NCI-H460 (cell line): ENCODE measurements at places on chromosomes 3 and 15.

DNA sequence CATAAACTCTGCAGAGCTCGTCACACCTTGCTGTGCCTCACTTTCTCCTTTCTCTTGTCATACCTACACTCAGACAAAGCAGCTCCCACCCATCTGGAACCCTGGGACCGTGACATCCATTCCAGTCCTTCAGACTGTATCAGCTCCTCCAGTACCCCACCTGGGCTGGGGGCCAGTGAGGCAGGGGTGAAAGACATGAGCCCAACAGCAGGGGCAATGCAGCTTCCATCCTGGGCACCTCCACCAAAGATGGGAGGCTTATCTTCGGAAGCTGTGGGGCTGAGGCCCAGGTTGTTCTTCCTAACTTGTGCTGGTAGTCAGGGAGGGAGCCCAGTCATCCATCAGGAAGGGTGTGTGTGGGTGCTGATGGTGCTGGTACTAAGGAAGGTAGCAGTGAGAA, 109.2 kb downstream of the EEFSEC start:
- DNase-seq, result no peak

DNA sequence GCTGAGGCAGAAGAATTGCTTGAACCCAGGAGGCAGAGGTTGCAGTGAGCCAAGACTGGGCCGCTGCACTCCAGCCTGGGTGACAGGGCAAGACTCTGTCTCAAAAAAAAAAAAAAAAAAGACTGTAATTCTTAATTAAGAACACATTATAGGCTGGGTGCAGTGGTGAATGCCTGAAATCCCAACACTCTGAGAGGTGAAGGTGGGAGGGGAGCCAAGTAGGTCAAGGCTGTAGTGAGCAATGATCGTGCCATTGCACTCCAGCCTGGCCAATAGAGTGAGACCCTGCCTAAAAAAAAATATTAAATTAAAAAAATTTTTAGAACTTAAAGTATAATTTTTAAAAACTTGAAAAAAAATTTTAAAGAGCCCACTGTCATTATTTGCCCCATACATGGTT, 13.4 kb upstream of the ARPIN start:
- DNase-seq, result no peak

DNA sequence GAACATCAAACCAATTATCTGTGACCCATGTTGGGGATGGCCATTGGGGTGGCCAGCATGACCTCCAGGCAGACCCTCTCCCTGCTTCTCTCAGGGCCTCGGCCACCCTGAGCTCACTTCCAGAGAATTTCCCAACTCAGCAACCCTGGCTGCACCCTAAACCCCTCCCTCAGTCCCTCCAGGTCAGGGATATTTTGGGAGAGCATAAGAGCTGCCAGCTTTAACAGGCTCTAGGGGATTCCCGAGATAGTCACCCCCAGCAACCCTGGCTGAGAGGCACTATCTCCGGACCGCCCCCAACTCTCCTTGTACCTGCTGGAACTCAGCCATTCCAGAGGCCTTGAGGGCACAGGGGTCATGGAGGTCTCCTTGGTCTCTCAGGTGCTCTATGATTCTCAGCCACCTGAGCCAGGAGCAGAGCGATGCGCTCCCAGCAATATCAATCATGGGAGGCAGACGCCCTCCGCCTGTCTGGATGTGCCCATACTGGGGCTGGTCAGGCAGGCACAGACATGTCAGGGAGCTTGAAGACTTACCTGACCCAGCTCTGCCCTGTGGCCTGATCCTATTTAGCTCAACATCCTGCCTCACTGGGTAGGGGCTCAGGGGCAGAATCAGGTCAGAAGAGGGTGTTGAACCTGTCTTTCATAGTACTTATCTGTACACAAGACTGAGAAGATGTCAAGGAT, 34.9 kb upstream of the CILP start:
- DNase-seq, result no peak

DNA sequence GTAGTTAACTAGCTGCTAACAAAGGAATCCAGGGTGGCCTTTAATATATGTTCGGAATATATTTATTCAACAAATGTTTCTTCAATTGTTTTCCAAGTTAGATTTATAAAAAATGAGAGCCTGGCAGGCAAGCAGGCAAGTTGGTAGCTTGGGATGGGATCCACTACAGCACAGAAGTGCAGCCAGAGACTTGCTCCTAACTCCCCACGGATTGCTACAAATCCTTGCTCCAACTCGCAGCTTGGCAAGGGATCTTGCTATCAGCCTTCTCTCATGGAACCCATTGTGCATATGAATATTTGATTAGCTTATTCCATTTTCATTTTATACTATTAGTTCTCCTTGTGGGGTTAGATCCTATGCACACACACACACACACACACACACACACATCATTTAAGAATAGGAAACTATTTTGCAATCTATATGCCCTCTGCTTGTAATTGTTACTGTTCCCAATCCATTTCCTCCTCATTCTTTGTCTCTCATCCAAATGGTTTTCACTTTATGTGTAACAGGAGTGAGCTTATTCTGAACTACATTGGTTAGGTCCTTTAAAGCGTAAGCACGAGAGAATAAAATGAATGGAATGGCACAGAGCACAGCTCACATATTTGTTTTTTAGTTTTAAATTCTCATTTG, 505.6 kb downstream of the LPP start:
- no peak for DNase-seq

DNA sequence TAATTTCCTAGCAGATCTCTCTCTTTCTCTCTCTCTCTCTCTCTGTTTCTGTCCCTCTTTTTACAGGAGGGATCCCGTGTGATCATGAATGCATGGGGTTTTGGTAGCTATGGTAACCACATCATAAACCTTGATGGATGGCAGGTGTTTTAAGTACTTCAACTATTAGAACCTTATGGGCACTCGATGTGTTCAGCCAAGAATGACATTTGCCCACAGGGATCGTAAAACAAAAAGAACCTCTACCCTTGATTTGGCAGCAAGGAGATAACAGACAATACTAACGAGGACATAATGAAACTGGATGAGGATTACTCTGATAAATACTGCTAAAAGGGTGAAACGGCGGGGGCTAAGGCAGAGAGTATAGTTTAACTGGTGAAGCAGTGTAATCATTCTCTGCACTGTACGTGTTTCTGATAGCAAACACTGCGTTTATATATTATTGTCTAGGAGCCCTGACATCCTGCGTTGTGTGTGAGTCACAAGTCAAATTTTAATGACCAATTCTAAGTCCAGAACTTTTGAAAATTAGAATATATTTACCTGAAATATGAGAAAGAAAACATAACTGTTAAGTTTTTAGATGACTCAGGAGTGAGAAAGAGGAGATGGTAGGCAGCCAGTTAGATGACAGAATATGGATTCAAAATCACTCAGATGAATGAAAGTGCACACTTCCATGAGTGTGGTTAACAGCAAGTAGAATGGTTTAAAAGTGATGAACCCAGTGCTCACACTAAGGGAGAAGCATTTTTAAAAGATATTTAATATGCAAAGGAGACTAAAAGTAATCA, 80.3 kb downstream of the OTOL1 start:
- no peak for DNase-seq

- DNase-seq, result no peak
Observed at GRCh38 chr15:67955252-67955651, 98.9 kb upstream of the PIAS1 start.

GRCh38 chr3:11534011-11534792, 109.5 kb downstream of the VGLL4 start:
- DNase-seq, result no peak

GRCh38 chr15:68930268-68931022, at the start of gene SPESP1:
Gene SPESP1 (plus strand): TSS chr15:68930525. CDS start chr15:68930654, 129 bp downstream.
- no peak for DNase-seq
